Choroid plexus epithelial cell (primary cell): ENCODE measurements at places on chromosomes 6 and 20.

DNA sequence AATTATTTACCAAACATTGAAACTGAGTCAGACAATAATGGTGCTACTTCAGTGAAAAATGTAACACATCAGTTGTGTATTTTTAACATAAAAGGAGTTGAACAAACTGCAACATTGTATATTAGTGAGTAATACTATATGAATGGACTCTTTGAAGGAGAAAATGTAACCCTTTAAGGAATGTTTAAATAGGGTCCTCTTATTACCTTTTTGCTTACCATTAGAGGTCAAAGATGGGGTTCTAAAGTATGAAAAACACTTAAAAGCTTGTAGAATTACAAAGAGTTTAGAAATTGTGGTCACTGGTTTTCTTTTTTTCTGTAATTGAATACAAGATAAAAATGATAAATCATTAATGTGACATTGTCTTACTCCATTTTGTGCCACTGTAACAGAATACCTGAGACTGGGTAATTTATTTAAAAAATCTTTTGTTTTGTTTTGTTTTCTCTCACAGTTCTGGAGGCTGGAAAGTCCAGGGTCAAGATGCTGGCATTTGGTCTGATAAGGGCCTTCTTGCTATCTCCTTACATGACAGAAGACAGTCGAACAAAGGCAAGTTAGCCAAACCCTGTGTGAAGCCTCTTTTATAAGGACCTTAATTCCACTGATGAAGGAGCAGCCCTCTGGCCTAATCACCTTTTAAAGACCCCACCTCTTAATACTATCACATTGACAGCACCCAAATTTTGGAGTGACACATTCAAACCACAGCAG, 43.2 kb downstream of the SESN1 start:
- DNase-seq = peak; percentile 60

GRCh38 chr6:134437376-134437775, 119.5 kb upstream of the SGK1 start:
- DNase-seq = peak; percentile 76

DNA sequence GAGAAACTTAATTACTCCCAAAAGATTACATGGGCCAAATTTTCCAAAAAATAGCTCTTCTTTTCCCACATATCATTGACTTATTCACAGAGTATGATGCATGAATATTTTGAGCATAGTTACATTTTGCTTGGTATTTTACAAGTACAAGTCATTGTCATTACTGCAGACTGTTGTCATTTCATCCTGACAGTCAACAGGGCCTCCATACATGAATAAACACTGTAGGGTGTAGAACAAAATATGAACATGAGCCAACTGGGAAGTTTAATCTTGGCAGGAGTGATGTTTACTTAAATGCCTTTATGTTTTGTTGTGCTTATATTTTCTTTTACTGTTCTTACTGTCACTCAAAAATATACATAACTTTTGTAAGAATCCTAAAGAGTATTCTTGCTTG, 340.7 kb downstream of the ADGRB3 start:
- DNase-seq = no peak

DNA sequence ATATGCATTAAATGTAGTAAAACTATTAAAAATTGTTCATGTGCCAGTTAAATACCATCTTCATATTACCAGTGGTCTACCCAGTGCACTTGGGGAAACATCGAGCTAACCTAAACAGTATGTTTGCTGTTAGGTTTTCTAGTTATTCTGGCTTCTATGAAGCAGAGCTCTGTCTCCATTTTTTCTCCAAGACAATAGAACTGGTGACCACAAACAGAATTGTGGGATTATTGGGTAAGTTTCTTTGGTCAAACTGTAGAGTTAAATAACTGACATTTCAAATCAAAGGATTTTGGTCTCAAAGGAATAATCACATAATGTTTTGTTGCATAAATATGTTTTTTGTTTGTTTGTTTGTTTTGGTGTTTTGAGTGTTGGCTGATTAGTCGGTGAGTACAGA, 40.5 kb upstream of the EDN3 start:
- no peak for DNase-seq

DNA sequence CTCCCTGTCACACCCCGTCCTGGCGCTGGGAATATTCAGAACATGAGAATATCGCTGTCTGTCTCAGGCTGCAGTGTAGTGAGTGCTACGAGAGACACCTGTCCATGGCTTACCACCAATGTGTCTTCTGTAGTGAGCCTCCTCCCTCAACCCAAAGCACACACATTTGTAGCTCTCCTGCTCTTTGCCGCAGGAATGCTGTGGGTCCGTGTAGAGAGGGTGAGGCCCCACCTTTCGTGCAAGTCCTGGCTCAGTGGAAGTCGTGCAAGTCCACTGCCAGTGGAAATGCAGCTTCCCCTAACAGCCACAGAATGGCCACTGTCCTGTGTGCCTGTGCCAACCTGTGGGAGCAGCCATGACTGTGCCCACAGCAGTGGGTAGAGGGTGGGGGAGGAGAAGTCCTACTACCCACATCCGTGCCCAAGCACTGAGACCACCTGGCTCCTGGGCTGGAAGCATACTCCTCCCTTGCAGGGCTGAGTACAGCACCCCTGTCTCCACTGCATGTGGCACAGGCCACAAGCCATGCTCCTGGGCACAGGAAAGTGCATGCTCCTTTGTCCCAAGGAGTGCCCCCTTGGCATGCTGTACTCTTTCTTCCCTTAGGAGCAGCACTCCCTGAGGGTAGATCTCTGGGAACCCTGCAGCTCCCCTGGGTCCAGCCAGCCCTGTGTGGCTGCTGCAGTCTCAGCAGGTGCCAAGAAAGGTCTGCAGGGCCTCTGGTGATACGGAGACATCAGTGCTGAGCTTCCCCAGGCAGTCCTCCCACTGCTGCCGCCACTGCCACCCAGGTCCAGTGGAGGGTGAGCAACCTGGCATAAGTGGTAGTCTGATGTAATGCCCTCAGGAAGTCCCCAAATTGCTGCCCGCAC, 28.0 kb downstream of the IGF2R start:
- no peak for DNase-seq

GRCh38 chr6:62803094-62803493, 408.2 kb upstream of the FKBP1C start:
- no peak for DNase-seq

GRCh38 chr6:125154761-125155135, 1.2 kb downstream of the TPD52L1 start:
- no peak for DNase-seq

DNA sequence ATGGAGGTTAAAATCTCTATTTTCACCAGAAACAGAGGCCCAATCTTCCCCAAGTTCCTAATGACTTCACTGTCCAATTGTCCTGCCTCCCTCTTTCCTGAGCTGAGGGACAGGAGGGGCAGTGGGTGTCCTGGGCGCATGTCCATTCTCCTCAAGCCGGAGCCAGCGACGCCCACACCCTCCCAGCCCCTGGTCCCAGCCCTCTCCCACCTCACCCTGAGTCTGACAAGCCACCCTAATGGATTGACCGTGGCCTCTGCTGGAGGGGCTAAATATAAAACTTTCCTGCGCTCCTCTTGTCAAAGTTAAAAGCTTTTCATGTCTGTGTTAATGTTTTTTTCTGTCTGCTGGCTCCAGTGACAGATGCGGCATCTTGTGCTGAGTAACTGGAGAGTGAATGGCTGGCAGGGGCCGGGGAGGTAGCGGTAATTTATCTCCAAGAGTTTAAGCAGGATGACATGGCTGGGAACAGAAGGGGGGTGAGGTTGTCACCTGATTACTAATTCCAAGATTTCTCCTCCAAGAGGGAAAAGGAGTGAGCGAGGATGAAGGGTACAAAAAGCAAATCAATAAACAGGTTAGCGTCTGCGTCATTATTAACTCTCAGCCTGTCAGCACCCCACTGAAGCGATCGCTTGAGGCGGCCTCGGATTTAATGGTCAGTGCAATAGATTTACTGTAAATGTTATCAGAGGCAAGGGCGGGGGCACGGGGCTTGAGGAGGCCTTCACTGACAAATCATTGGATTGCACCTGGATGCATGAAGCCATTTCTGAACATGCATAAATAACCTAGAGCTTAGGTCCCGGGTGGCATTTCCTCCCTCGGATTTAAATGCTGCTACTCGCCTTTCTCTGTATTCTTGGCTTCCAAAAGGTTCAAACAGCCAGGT, 118.1 kb upstream of the MAFB start:
- no peak for DNase-seq

- peak; percentile 82 for DNase-seq
Observed at GRCh38 chr6:23016696-23017095, 447.3 kb downstream of the HDGFL1 start.

DNA sequence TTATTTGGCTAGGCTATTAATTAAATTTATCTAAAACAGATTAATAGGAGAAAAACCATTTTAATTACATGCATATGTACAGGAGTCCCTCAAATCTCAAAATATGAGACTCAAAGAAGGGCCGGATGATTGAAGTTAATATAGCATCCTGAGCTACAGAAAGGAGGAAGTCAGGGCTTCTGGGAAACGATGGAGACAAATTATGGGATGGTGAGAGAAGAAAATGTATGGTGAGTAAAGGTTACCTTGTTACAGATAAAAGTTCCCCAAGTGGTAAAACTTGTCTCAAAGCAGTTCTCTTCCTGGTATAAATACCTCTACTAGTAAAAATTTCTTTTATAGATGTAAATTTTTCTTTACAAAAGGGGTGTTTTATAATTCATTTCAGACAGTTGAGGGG, 15.9 kb upstream of the BTN1A1 start:
- DNase-seq = no peak

GRCh38 chr6:22064558-22064957, 232.3 kb downstream of the PRL start:
- no peak for DNase-seq

- no peak for DNase-seq
Observed at GRCh38 chr6:169907419-169908115, 156.1 kb downstream of the ERMARD start.

DNA sequence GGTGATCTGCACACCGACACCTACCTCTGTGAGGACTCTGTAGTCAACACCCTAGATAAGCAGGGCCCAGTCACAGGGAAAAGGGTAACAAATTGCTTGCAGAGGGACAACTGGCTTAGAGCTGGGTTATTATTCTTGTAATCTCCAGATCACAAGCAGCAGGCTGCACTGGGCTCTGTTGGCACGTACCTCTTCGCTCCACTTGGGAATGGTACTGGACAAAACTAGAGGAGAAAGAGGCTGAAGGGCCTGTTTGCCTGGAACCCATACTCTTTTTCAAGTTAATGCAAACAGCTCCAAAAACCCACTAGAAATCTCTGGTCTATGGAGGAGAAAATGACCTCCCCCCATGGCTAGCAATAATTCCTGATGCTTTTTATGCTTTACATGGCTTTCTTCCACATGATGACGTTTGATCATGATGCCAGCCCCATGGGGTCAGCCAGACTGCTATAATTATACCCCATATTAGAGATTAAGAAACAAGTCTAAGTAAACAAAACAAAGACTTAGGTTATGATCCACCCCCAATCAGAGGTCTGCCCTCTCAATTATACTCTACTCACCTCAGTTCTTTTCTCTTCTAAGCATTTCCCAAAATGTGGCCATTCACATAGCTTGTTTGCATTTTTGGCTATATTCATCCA, 190.0 kb downstream of the UNC5CL start:
- DNase-seq = no peak

DNA sequence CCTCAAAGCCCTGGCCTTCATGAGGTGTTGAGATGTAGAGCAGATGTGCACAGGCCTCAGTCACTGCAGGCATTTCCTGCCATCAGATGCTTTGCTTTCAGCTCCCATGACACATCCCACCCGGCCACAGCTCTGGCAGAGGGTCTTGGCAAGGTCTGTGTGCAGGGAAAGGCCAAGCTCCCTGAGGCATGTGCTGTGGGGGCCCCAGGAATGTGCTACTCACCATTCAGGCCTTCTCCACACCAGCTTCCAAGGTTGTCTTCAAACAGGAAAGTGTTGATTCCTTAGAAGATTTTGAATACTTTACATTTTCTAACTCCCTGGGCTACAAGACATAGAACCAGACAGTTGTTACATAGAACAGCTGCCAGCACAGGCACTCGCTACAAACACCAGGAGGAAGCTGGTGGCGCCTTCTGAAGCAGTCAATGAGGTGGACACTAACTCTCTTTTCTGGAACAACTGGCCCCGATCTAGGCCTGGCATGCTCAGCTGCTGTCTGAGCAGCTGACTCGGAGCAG, 27.8 kb downstream of the CASS4 start:
- peak; percentile 99 for DNase-seq
